Forelimb muscle (tissue), 1 donor: ENCODE measurements at places on chromosomes 4 and X.

- DNase-seq: no peak
These were observed 12.7 kb upstream of the UBA6 start for GRCh38 chr4:67713529-67714247.

- no peak for DNase-seq
These were observed 169.0 kb upstream of the BCOR start for GRCh38 chrX:40266490-40267333.

DNA sequence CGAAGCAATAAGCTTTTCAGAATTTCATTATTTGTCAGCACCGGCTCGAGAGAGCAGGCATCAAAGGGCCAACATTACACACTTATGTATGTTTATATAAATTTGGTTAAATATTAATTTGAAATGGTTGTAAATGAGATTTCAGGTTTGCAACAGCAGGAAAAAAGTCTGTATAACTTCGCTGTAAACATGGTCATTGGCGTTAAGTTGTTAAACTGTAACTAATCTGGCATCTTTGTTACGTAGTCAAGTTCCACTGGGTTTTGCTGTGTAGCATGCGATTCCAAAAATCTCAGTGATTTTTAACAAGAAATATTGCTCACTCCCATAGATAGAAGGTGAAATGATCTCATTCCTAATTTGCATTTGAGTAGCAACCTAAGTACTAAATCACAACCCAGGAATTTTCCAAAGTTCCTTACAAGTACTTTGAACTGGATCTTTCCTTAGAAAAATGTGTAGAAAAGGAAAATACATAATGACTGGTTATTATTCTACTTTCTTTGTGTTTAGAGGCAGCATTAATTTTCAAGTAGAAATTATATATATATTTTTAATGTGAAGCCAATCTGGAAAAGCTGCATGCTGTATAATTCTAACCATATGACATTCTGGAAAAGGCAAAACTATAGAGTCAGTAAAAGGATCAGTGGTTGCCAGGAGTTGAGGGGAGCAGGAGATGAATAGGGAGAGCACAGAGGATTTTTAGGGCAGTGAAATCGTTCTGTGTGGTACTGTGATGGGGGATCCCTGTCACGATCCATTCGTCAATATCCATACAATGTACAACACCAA lies 222.1 kb downstream of the CBR4 start:
- no peak for DNase-seq

- DNase-seq: no peak
These were observed 28.1 kb upstream of the RASL11B start for GRCh38 chr4:52833941-52834525.

GRCh38 chr4:180741703-180742102 lies 1501.5 kb upstream of the TENM3 start:
- no peak for DNase-seq

DNA sequence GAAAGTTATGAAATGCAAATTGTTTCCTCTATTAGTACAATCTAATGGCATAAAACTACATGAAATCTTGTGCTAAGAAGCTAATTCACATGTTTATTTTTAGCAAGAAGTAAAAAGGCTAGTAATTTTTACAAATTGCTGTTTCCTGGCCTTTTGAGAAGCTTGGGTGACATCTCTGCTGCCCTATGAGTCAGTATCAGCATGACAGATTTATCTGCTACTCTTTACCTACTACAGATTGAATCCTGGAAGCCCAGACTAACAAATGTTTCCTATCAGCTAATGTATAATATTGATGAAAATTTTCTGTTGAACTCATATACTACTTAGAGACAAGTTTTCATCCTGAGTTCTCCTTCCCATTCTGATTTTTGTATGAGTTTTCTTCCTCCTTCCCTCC lies 232.4 kb downstream of the DCTD start:
- no peak for DNase-seq

DNA sequence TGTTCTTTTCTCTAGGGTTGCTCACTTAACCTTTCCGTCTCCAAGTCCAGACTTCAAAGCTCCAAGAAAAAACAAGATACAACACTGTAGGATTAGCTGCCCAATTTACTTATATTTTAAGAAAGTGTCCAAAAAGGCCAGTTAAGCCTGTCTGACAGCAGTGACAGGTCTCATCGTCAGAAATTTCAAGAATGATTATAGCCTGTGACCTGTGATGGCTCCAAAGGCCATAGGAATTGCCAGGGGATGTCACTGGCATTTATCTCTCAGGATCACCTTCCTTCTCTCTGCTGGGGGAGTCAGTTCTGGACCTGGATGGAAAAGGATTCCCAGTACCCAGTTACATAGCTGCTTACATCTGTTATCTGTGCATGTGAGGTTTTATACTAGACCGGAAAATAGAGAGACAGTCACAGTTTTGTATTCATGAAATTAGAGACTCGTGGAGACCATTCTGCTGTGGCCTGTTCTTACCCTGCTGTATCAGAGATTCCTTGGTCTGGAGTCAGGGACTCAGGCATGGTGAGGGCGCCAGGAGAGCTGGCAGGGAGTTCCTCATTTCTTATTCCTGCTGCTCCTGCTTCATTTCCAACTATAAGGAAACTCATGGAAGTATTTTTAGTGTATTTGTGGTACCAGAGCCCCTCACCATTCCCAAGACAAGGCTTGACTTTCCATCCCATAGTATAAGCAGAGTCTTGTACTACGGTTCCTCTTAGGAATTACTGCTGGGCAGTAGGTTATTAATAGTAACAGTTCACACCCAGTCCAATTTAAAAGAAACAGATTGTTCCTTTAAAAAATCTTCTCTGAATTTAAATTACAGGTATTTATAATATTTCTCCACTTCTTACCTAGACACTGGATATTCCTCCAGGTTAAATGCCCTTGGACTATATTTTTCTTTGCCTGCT lies 220.8 kb downstream of the SHROOM3 start:
- no peak for DNase-seq

DNA sequence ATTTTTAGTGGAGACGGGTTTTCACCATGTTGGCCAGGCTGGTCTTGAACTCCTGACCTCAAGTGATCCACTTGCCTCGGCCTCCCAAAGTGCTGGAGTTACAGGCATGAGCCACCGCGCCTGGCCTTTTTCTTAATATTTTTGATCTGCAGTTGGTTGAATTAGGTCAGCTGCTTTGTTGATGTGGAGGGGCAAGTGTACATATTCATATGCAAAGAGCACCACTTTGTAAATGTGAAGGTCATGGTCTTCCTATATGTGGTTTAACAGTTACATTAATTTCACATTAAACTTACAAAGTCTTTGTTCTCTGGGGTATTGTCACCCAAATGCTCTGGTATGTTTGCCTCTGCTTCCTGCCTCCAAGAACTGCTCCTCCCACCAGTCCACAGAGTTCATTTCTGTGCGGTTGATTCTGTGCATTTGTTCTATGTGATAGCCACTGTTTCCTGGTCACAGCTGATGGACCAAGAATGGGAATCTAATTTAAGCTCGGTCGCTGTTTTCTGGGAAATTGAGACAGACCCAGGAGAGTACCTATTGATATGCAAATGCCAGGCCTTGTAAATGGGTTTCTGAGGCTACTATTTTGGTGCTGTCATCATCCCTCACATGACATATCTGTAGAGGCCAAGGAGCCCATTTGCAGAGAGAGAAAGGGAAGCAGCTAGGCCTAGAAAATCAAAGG lies 26.9 kb upstream of the HPSE start:
- DNase-seq: no peak

DNA sequence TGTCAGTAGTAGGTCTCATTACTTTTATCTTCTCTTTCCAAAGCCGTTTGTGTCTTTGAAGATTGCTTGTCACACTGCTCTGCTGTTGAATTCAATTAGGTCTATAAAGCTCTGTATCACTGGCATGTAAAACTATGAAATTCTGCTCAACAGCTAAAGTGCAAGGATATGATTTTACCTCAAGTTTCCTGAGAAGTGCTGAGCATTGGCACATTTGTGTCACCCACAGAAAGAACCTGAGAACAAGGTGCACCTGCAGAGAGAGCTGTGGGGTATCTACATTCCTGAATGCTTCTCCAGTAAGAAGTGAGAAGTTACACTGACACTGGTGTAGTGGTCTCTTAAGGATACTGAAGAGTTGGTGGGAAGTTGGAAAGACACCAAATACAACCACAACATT lies 274.0 kb downstream of the INPP4B start:
- DNase-seq: no peak

DNA sequence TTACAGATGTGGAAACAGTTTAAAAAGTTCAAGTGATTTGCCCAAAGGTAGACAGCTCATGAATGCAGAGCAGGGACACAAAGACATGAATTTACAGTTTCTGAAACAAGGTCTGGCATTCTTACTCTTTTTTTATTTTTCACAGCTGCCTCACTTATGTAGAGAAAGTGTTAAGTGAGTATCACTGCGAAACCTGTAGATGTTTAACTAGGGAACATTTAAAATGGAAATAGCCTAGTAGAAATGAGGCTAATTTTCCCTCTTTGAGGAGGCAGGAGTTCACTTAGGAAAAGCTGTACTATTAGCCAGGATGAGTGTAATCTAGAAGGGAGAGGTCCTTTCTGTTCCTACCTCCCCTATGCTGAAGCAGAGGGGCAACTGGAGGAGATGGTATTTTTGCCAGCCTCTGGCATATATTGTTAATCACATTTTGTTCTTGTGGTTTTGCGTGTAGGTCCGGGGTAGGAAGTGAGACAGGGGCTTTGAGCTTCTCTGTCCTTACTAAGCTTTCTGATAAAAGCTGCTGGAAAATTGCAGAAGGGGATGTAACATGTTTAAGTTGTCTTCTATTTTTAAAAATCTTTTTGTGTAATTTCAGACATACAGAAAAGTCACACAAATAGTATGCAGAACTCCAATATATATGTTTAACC lies 492.8 kb upstream of the NR3C2 start:
- no peak for DNase-seq

GRCh38 chrX:2561456-2561855 lies 60.7 kb upstream of the DHRSX start:
- no peak for DNase-seq

- DNase-seq: no peak
These were observed 6.7 kb upstream of the HSD17B10 start for GRCh38 chrX:53440621-53441517.

GRCh38 chr4:158129694-158130093 lies 43.1 kb downstream of the GASK1B start:
- DNase-seq: no peak

DNA sequence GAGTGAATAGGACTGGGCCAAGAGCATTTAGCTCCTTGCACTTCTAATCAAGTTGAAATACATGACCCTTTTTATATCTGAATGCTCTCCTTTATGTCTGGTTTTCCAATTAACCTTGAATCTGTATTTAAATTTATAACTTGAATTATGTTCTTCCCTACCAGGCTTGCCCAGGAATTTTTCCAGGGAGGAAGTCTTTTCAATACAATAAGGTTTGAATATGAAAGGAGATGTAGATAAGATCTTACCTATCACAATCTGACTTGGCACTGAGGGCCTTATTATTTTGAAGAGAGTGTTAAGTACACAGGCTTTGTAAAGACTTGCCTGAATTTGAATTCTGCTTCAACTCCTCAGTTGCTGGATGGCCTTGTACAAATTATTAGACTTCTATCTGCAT lies 555.7 kb downstream of the PCDH7 start:
- no peak for DNase-seq

DNA sequence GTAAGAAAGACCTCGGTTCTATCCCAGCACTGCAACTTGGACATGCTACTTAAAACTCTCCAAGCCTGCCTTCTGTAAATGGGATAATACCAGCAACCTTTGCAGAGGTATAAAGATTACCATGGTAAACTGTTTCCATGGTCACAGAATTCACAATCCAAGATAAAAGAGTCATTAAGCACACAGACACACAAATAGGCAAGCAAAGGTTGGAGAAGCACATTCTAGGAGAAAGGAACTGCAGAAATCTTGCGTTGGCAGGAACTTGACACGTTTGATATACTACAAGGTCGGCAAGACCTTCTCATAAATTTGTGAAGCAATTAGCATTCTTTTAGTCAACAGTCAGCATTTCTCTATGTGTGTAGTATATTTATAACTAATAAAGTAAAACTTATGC lies 12.3 kb upstream of the CHRNA9 start:
- no peak for DNase-seq

DNA sequence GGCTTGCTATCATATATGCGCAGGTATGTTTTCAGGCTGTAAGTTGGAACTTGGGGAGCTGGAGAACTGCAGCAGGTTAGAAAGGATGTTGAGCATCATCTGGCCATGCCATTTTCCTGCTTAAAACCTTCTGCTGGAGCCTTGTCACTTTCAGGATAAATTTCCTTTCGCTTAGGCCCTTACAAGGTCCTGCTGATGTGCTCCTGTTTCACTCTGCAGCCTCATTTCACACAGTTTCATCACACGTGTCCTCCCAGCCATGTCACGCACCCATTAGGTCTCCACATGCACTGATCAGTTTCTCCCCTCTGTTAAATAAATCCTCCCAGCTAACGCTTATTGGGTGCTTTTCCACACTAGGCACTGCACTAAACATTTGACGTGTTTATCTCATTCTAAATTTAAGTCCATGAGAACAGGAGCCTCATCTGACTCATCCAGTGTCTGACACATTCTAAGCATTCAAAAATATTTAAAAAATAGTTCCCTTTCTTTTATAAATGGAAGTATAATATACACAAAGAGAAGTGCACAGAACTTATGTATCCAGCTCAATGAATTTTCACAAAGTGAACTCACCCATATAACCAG lies 14.5 kb downstream of the SOD3 start:
- DNase-seq: no peak

DNA sequence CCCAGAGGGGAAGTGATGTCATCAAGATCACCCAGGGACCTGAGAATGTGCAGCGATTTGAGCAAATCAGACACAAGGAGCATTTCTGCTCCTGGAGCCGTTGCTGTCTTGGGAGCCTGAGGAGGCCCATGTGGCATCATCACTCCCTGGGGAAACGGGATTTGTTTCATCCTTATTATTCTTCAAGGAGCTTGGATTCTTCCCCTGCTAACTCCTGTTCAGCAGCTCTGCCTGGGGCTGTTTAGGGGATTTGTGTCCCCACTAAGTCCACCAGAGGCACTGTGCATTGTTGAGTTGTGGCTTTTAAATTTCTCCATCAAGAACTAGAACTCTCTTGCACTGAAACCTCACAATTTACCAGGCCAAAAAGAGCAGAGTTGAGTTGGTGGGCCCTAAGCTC lies 104.2 kb upstream of the MSX1 start:
- DNase-seq: no peak

- DNase-seq: no peak
These were observed 143.7 kb downstream of the RPA4 start for GRCh38 chrX:97027384-97027922.
